AG10803 (cell line): ENCODE measurements at places on chromosomes 12 and 14.

DNA sequence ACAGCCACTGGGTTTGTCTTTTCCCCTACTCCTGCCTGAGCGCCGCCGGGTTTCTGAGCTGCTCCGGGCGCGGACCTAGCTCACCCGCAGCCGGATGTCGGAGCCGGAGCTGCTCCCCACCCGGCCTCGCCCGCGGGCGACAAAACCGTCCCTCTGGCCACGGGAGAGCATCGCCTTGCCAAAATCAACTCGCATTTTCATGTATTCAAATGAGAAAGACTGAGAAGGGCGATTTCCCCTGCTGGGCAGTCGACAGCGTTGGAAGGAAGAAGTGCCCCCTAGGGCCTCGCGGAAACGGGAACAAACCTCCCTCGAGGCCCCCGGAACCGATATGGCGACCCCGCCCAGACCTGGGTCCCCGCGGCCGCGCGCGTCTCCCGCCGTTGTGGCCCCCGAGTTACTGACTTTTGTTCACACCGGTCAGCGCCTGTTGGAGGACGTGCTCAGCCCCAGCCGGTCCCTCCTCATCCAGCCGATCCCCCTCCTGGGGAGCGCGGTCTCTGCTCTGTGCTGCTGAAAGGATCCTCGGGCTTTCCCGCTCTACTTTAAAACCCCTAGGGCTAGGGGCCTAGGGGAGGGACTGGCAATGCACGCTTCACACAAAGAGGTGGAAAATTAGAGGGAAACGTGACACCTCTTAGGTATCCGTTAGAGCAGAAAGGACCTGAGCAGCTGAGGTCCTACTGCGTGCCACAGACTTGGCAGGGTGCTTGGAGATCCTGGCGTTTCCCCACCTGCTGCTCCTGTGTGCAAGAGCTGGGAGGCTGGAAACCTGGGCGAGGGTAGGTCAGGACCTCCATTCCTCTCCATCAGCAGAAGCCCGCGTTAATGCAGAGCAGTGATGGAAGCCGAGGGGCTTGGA lies 4.3 kb downstream of the TTC6 start:
- no peak for DNase-seq

DNA sequence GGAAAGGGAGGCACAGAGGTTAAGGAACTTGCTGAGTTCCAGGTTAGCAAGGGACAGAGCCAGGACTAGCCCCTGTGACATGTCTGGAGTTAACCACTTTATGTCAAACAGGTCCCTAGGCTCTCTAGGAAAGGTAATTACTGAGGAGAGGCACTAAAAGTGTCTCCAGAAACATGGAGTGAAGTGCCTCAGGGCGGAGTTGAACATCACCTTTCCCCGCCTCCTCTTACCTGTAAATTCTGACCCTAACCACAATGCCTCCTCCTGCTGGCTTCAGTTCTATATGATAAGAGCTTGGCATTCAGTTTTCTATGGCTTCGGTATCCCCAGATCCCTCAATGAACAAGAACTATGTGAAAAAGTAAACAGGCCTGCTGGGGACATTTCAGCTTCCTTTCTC lies 18.1 kb downstream of the RPH3A start:
- no peak for DNase-seq

- DNase-seq: peak; percentile 3
Observed at GRCh38 chr14:39488600-39488999, 56.4 kb upstream of the FBXO33 start.

- peak; percentile 16 for DNase-seq
Observed at GRCh38 chr12:107684029-107684795, 1.4 kb upstream of the PWP1 start.

DNA sequence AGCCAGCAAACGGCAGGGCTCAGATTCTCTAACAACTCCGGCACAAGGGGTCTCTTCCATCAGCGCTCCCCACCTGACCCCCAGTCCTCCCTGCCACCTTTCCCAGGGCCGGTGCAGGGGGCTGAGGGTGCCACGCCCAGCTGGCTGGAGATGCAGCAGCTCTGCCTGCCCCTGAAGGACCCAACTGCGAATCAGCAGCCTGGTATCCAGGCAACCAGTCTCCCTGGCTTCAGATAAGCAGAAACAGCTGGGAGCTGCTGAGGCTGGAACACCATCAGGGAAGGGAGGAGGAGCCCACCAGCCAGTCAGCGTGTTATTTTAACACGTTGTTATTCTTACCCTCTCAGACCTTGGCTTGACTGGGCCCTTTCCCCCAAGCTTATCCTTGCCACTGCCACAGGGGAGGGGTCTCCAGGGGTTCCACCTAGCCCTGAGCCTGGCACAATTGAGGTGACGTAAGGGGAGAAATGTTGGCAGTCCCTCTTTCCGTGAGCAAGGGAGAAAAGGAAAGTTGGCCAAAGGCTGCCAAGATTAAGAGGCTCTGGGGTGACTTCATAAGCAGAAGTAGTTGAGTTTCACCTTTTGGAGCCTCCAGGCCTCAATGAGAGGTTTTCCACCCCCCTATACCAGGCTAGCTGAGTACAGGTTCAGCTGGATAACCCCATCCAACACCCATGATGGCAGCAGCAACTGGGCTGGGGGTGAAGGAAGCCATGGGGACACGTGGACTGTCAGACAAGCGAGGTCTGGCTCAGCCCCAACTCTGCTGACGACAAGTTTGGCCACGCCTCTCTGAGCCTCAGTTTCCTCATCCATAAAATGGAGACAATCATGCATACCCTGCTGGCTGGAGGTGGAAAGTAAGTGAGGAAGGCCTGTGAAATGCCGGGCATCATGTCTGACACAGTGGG lies 91.1 kb downstream of the IRF2BPL start:
- peak; percentile 90 for DNase-seq

- DNase-seq: no peak
Observed at GRCh38 chr12:111454716-111455447, 49.2 kb downstream of the SH2B3 start.

DNA sequence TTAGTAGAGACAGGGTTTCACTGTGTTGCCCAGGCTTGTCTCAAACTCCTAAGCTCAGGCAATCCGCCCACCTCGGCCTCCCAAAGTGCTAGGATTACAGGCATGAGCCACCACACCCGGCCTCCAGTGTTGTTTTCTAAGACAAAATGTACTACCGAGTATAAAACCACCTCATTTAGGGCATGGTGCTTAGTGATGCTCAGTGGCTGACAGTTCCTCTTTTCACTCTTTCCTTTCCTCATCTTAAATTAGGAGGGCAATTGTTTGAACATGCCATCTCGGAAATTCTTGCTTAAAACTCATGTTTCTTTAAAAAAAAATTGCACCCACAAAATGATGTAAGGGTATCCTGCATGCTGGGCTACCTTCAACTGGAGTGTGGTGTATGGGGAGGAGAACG lies 89.0 kb downstream of the RFX4 start:
- no peak for DNase-seq

DNA sequence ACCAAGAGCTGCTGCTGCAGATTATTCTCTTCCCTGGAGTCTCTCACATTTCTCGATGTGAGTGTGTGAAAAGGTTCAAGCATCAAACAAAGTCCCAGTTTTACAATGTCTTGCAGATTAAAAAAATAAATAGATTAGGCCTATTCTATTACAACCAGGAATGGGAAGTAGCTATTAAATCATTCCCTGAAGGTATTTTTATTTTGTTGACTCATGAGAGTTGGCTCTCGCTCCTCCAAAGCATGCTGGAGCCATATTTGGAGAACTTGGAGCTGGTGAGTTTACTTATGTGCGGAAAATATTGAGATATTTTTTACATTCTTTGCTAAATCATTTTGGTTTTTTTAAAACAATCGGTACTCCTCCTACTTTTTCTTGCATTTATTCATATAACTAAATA lies 572.3 kb downstream of the ETNK1 start:
- no peak for DNase-seq

- DNase-seq: peak; percentile 98
Observed at GRCh38 chr12:57744777-57745484, at the start of gene TSPAN31. TSPAN31 (plus strand) TSS chr12:57745039; CDS start chr12:57745155, 116 bp downstream.

GRCh38 chr12:12482150-12482761 lies 80.4 kb downstream of the DUSP16 start:
- DNase-seq: no peak

DNA sequence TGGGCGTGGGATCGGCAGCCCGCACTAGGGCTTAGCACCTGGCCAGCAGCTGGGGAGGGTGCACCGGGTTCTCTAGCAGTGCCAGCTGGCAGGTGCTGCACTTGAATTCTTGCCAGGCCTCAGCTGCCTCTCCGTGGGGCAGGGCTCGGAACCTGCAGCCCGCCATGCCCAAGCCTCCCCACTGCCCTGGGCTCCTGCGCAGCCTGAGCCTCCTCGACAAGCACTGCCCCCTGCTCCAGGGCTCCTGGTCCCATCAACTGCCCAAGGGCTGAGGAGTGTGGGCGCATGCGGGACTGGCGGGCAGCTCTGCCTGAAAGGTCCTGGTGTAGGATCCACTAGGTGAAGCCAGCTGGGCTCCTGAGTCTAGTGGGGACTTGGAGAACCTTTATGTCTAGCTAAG lies 30.6 kb upstream of the SDR39U1 start:
- DNase-seq: no peak

- DNase-seq: no peak
Observed at GRCh38 chr14:60647837-60648248, 1.4 kb downstream of the SIX1 start.
